A673 (cell line): ENCODE measurements at places on chromosomes 13 and 19. TPM values are rescaled to one million over a fixed set of nuclear protein-coding genes. Genes with fewer than 3 reads are reported as not detected.

SSC5D gene
- total RNA-seq, result 1.4 and 2.2 TPM in 2 replicates

MBD3L3 gene
- 6.1 and 9.0 TPM in 2 replicates for total RNA-seq

PAF1 gene
- 70.2 and 73.3 TPM in 2 replicates for total RNA-seq

LYPD5 gene
- total RNA-seq, result not detected in 2 replicates

SPINT2 gene
- 0.42 TPM in 1 of 2 replicates, not detected in the other for total RNA-seq

TMEM161A gene
- 34.4 and 42.8 TPM in 2 replicates for total RNA-seq

CD33 gene
- total RNA-seq, result not detected in 2 replicates

CNFN gene
- not detected in 2 replicates for total RNA-seq

PEAK3 gene
- total RNA-seq, result not detected in 2 replicates

TMEM86B gene
- 4.8 and 6.1 TPM in 2 replicates for total RNA-seq

RAB3A gene
- total RNA-seq, result 2.9 and 4.2 TPM in 2 replicates

CGB5 gene
- total RNA-seq, result not detected in 2 replicates

DNA sequence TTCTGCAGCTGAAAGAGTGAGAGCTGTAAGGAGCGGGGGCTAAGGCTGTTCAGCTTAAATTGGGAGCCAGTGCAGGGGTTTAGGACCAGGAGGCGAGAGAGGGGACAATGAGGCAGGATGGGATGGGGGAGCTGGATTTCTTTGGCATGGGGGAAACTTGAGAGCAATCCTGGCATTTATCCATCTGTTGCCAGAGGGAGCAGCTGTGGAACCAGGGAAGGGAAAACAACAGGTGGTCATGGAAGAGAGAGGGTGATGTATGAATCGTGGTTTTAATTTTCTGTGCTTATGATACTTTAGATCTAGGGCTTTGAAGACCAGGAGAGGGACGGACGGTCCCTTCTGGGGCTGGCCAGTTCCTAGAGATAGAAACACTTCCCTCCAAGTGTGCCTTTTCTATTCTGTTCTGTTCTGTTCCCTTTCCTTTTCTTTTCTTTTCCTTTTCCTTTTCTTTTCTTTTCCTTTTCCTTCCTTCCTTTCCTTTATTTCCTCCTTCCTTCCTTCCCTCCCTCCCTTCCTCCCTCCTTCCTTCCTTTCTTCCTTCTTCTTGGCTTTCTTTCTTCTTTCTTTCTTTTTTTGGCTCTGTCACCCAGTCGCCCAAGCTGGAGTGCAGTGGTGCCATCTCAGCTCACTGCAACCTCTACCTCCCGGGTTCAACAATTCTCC lies 16.0 kb upstream of the CCL25 start:
- no peak for DNase-seq

DNA sequence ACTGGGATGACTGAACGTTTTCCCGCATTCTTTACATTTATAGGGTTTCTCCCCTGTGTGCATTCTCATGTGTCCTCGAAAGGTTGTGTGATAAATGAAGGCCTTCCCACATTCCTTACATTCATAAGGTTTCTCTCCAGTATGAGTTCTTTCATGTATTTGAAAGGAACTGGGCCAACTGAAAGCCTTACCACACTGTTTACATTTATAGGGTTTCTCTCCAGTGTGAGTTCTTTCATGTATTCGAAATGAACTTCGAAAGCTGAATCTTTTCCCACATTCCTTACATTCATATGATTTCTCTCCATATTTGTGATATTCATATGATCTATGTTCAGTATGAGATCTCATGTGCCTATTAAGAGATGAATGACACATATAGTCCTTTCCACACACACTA lies 19.4 kb downstream of the ZNF709 start:
- DNase-seq, result no peak

GRCh38 chr13:23637829-23638228 lies 67.6 kb downstream of the TNFRSF19 start:
- DNase-seq, result no peak

- DNase-seq, result peak; percentile 51
Measured at GRCh38 chr13:100394005-100394695, 194.4 kb downstream of the GGACT start.

GRCh38 chr19:38851622-38852230 lies 1.9 kb upstream of the HNRNPL start:
- DNase-seq, result peak; percentile 94

- DNase-seq, result no peak
Measured at GRCh38 chr13:114071410-114071809, 61.0 kb downstream of the RASA3 start.

DNA sequence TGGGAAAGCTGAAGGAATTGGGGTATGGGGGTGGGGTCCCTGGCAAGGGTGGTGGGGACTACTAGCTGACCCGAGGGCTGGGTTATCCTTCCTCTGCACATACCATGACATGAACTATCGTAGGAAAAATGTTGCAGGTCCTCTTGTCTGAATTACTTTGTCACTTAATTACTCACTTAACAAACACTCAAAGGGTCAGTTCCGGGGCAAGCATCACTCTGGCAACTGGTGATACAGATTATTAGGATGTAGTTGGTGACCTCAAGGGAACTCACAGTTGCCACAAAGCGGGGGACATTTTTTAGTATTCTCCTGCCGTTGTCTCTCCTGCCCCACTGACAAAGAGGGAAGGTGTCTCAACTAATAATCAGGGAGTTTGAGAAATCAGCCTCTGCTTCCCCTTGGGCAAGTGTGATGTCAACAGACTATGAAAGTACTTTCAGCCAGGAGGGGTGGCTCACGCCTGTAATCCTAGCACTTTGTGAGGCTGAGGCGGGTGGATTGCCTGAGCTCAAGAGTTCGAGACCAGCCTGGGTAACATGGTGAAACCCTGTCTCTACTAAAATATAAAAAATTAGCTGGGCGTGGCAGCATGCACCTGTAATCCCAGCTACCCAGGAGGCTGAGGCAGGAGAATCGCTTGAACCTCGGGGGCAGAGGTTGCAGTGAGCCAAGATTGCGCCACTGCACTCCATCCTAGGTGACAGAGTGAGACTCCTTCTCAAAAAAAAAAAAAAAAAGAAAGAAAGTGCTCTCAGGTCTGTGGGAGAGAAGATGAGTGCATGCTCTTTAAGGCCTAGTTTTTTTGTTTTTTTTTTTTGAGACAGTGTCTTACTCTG lies 10.3 kb downstream of the DNAJB1 start:
- DNase-seq, result no peak

- no peak for DNase-seq
Measured at GRCh38 chr19:16205205-16206045, 7.7 kb downstream of the AP1M1 start.

DNA sequence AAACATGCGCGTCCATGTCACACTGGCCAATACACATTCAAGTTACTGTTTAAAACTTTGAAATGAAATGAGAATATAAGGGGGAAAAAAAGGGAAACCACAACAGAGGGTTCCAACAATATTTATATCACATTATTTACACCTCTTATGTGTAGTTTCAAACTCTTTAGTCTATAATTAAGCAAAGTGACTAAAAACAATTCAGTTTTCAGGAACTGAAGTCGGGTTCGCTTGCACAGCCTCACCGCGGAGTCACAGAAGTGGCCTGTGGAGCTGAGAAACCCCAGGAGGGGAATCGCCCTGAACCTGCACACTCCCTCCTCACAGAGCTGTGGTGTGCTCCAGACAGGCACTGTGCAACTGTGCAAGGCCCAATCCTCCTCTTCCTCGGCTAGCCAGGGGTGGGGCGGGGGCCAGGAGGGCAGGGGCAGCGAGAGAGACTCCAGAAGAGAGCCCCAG lies 75.9 kb downstream of the STK24 start:
- DNase-seq, result no peak

DNA sequence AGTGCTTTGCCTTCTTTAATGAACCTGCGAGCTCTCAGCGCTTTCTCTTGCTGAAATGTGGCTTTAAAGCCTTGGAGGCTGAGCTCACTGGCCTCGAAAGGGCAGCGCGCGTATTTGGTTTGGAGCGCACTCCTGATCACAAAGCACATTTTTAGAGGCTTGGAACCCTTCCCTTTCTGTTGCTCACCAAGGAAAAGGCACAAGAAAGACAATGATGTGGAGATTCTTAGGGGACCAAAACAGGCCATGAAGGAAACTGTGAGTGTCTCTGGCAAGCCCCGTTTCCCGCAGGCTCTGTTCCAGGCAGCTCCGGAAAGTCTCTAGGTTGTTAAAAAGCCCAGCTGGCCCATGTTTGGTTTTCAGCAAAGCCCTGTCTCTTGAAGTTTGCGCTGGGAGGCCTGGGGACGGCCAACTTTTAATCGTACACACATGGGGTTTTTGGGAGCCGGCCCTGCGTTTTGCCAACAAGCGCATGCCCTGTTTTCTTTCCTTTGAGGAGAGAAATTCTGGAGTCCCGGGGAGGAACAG lies 9.4 kb upstream of the SPC24 start:
- DNase-seq, result no peak

DNA sequence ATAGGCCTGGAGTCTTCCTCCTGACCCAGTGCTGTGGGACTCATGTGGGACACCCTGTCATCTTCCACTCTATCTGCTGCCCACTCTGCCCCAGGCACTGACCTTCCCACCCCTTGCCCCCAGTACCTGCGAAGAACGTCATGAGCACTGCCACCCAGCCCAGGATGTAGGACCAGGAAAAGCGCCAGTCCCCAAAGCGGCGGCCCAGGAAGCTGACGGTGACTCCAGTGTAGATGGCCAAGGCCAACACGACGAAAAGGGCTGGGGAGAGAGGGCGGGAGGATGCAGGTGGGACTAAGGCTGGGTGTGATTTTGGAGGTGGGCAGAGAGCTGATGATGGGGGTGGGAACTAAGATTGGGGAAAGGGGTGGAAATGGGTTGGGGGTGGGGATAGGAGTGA lies 7.4 kb downstream of the LIM2 start:
- no peak for DNase-seq

DNA sequence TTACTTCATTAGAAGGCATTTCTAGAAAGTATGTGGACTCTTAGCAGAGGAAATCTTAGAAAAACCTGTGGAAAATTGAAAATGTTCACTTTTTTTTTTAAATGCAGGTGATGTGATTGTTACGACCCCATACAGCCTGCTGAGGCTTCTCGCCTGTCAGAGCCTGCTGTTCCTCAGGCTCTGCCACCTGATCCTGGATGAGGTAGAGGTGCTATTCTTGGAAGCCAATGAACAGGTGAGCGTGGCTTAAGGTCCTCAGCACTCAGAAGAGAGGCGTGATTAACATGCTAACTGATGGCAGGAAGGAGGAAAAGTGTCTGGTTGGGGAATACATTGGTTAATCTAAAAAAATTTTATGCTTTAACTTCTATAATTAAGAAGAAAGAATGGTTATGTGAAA lies 71.4 kb downstream of the SLC7A9 start:
- DNase-seq, result no peak

GRCh38 chr13:45119469-45119990 lies 780 bp upstream of the GTF2F2 start:
- no peak for DNase-seq

- no peak for DNase-seq
Measured at GRCh38 chr13:50284540-50284939, 269.3 kb downstream of the KCNRG start.

DNA sequence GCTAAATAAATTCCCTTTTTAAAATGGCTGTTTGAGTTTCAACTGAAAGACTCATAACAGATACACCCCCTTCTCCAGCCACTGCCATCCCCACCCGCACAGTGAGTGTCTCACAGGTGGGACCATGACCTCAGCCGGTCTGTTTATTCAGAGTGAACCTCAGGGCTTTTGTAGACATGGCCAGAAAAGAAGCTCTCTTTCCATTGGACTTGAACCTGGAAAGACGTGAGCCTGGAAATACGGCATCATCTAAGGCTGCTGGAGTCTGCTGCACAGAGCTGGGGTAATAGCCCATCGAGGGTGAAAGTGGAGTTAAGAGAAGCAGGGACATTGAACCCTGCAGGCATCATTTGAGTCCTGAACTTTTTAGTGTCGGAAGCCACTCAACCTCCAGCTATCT lies 15.2 kb upstream of the KPNA3 start:
- DNase-seq, result no peak

GRCh38 chr19:44808463-44809371 lies at the start of gene BCAM:
Gene BCAM, plus strand, starts transcription at chr19:44809103. Its CDS starts 22 bp downstream, at chr19:44809125.
- DNase-seq, result peak; percentile 45

GRCh38 chr13:82675024-82675423 lies 1207.2 kb downstream of the SLITRK1 start:
- no peak for DNase-seq

DNA sequence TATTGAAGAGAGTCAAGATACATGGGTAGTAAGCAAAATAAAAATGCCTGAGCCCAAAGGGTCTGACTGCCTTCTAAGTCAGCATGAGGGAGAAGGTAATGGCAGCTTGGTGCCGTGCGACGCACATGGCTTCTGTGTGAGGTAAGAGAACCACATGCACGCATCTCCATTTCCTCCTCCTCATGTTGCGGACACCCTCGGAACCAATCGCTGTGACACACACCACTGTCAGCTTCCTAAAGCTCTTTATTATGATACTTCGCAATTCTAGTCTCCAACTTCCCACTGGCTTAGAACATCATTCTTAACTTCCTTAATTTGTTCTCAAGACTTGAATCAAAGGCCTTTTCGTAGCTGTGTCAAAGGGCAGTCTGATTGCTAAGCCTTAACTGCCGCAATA lies 170.1 kb downstream of the OXGR1 start:
- DNase-seq, result no peak

- DNase-seq, result no peak
Measured at GRCh38 chr13:91724591-91724990, 326.2 kb downstream of the GPC5 start.

- DNase-seq, result no peak
Measured at GRCh38 chr19:11578258-11579142, 1.1 kb upstream of the ACP5 start.

GRCh38 chr13:99404005-99404755 lies 97.0 kb upstream of the GPR183 start:
- no peak for DNase-seq

- no peak for DNase-seq
Measured at GRCh38 chr19:58305932-58306323, 751 bp downstream of the ERVK3-1 start.

DNA sequence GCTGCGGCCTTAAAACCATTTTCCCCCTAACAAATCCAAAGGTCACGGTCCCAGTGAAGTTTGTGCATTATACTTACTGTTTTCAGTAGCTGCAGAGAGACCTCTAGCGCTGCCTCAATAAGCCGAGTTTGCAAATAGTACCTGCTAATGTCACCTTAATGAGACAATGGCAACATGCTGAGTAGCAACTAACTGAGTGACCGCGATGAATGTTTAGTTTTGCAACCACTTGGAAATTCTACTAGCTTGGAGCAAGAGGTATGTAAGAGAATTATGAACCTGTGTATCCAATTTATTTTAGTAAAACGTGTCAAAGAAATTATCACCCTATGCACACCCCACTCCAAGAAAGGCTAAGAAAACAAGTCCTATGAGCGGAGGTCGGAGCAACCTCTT lies 1.2 kb downstream of the KPNA3 start:
- peak; percentile 7 for DNase-seq

DNA sequence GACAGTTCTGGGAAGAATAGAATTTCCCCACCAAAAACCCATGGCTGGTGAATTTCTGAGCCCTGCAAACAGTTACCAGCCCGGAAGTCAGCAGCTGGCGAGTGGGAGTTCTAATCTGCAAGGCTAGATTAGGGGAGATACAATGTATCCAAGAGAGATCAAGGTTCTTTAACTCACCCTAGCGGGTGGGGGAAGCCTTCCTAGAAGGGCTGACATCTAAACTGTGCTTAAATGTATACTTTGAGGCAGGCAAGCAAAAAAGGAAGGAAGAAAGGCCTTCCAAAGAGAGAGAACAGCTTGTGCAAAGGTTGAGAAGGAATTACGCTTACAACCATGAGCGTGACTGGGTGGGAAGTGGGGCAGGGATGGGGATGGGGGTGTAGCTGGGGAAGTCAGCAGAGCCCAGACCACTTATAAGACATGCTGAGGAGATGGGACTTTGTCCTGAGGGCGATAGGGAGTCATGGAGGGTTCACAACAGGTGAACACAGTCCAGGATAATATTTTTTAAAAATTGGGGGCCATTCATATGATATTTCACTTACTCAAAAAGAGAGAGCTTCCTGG lies 20.8 kb upstream of the ZNRF4 start:
- peak; percentile 61 for DNase-seq

- no peak for DNase-seq
Measured at GRCh38 chr19:38908911-38909310, 3.1 kb downstream of the CCER2 start.
